GM23338 (cell line): ENCODE measurements at places on chromosomes 7 and 10.

DNA sequence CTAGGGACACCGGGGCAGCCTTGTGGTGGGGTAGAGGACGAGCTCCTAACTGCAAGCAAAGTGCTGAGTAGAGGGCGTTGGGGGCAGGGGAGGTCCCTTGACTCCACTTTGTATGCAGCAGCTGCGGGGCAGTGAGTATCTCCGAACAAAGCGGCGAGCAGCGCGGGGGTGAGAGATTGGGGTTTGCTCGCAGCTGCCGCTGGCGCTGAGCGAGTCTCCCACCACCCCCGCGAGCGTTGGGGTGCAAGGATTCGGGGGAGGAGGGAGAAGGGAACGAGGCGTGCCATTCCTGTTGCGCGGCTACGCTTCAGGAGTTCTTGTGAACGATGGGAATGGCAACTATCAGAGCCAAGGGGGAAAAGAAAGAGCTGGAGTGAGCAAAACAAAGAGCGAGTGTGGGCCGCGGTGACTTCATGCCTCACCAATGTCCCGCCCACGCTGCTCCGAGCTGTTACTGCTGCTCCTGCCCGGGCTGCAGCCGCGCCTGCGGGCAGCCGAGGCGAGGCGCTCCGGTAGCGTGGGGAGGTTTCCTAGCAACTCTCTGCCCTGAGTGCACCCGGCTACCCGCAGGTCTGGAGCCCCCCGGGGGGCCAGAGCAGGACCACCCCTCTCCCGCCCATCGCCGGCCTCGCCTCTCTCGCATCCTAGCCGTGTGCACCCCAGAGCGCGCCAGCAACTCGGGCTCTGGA lies at the start of gene ITGB8:
TSS of gene ITGB8 (plus strand) at position 662 of the 689 bp plus-strand sequence. CDS start 907 bp downstream, outside the sequence.
- peak; percentile 81 for DNase-seq

GRCh38 chr7:147432079-147432478 lies 1158.5 kb upstream of the C7orf33 start:
- peak; percentile 34 for DNase-seq

DNA sequence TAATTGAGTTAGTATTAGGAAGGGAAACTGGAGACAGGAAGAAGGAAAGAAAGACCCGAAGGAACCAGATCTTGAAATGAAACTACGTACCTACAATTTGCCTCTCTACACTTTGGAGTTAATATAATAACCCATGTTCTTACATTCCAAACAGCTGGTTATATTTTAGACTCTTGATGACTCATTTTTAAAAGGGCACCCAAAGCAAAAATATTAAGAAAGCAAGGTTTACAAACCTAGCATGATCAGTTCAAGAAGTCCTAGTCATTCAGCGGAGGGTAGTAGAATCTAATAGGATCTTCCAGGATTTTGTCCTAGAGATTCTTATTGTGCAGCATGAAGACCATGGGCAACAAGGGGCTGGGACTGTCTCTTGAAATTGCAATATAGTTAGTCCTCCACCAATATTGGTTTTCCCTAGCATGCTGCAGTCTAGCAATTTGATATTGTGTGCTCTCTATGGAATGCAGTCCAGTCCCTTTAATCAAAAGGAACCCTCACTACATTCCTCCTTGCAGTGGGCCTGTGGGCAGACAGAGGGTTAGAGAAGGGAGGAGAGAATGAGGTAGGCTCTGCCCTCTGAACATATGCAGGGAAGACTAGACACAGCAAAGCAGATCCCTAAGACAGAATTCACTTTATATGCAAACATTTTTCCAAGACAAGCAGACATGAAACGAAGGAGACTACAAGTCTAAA lies 230.3 kb downstream of the INHBA start:
- no peak for DNase-seq

GRCh38 chr7:68922850-68923249 lies 675.4 kb upstream of the AUTS2 start:
- no peak for DNase-seq

- DNase-seq = no peak
Observed at GRCh38 chr7:110664803-110665202, 426.1 kb upstream of the LRRN3 start.

DNA sequence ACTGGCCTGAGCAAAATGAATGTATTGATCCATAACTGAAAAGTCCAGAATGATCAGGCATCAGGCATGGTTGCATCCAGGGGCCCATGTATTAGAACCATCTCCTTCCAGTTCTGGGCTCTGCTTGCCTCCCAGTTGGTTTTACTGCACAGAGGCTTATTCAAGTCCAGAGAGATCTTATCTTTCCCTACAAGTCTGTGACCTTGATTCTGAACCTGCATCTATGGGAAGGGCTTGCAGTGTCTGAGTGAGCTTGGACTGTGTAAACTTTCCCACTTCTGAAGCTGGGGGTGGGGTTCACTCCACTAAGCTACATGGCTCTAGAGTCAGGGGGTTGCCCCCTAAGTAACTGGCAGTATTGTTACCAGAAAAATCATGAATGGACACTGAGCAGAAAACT lies 136.2 kb downstream of the TCF7L2 start:
- DNase-seq = no peak

DNA sequence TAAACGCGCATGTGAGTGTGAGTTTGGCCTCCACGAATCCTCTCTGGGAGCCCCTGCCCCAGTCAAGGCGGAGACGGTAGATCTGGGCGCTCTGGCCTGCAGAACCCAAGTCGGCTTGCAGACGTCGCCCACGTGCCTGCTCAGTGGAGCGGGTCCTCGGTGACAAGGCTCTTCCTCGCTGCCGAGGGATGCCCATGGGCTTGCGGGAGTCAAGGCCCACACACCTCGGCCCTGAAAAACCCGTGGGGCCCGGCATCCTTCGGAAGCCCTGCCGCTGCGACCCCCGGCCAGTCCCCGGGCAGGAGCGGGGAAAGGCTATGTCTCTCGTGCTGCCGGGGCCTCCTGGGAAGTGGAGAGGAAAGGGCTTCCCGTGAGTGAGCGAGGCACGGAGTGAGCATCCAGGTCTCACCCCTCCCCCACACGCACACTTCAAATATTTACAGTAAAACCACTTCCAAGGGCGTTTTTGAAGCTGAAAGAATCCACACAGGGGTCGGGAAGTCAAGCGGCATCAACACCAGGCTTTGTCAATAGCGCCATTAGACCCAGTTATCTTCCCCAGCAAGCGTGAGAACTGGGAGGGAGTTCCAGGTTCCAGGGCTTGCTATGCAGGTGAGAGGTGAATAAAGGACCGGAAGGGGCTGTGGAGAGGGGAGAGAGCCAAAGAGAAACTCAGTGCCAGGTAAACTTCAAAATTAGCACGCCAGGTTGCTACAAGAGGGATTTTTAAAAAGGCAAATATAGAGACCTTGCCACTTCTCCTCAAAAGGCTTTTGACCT lies 1.1 kb upstream of the MNX1 start:
- peak; percentile 86 for DNase-seq

- no peak for DNase-seq
Observed at GRCh38 chr10:12195281-12195602, 449 bp downstream of the NUDT5 start.

GRCh38 chr10:116097239-116097784 lies 175.7 kb downstream of the GFRA1 start:
- no peak for DNase-seq

- no peak for DNase-seq
Observed at GRCh38 chr10:108771106-108771505, 1152.2 kb downstream of the XPNPEP1 start.

DNA sequence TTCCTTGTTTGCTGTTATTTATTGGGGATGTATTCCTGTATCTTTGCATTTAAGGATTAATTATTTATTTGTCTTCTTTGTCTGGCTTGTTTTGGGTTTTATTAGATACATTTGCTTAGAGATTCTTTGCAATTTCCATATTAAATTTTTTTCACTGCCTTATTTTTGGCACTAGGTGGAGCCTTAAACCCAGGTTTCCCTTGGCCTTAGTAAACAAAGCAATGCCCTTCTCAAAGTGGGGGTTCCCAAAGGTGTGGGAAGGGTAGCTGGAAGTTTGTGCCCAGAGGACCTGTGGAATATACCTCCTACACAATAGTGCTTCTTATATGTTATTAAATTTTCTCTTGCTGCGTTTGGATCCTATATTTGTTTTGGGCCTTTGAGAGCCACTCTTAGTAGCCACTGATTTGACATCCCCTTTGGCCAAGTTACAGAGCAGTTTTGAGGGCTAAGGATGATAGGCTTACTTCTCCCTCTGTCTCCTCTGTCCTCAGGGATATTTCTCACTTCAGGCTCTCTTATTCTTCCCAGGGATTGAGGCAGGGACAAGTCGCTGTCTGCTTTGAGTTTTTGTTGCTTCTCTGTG lies 162.3 kb downstream of the ITGB1 start:
- DNase-seq = peak; percentile 70

GRCh38 chr7:2181077-2181854 lies 51.5 kb downstream of the MAD1L1 start:
- DNase-seq = no peak

GRCh38 chr7:129644634-129645230 lies 33.2 kb downstream of the NRF1 start:
- DNase-seq = peak; percentile 54

GRCh38 chr7:95843286-95843685 lies 70.9 kb downstream of the DYNC1I1 start:
- peak; percentile 59 for DNase-seq

- peak; percentile 7 for DNase-seq
Observed at GRCh38 chr10:98168147-98168546, 33.7 kb downstream of the R3HCC1L start.

DNA sequence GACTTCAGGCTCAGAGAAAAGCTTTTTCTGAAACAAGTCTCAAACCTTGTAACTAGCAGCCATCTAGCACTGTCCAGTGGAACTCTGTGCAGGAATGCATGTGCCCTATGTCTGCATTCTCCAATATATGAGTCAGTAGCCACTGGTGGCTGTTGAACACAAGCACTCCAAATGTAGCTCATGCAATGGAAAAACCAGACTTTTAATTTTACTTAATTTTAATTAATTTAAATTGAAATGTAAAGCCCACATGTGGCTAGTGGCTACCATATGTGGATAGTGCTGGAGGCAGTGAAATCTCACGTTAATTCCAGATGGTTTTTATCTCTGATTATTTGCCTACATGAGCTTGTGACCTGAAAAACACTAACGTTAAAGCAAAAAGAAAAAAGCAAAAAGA lies 225.1 kb downstream of the GATA3 start:
- DNase-seq = no peak

GRCh38 chr10:94192974-94193373 lies 169.8 kb downstream of the NOC3L start:
- no peak for DNase-seq

- DNase-seq = no peak
Observed at GRCh38 chr10:20521186-20521585, 375.9 kb downstream of the NEBL start.

DNA sequence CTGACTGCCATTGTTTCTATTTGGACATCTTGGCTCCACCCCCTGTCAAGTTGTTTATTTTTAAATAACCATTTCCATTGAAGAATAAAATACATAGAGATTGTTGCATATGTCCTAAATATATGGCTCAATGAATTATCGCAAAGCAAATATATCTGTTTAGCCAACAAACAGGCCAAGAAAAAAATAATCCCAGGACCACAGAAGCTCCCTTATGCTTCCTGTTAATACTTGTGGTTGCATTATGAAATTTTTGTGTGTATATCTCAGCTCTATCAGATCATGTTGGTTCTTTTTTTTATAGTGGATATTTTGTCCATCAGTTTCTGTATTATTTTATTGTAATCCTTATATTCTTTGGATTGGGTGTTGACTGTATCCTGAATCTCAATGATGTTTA lies 53.4 kb upstream of the CYP2C8 start:
- no peak for DNase-seq

GRCh38 chr10:78049851-78050250 lies 16.2 kb downstream of the RPS24 start:
- no peak for DNase-seq

DNA sequence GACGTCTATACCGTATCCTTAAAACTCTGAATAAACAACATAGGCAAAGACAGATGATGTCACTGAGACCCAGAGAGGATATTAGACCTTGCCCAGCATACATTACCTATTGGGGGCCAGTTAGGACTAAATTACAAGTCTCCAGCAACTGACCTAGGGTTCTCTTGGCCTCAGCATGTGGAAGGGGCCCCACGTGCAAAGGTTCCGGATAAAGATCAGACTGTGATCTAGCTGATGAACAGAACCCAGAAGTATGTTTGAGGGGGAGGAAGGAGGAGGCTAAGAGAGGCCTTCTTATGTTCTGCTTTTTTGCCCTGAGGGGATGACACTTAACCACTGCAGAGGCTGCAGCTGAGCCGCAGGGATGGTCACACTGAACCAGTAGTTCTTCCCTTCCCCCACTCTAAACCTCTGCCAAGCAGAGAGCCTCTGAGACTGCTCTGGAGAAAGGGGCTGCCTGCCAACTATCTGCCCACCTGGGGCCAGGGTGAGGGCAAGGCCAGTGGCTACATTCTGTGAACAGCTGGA lies 24.0 kb upstream of the KMT2C start:
- no peak for DNase-seq

DNA sequence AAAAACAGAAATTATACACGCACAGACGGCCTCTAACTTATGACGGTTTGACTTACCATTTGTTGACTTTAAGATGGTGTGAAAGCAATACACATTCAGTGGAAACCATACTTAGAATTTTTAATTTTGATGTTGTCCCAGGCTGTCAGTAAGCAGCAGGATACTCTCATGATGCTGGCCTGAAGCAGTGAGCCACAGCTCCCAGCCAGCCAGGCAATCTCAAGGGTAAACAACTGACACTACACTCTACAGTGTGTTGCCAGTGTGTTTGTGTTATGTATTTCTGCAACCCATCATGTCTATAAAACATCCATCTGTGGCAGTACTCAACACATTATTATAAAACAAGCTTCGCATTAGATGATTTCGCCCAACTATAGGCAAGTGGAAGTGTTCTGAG lies 747.5 kb downstream of the NRG3 start:
- DNase-seq = no peak

- no peak for DNase-seq
Observed at GRCh38 chr10:125252937-125253336, 92.6 kb upstream of the CTBP2 start.

GRCh38 chr7:84675633-84676034 lies 481.0 kb upstream of the SEMA3A start:
- no peak for DNase-seq

GRCh38 chr10:92822060-92822634 lies 26.2 kb upstream of the EXOC6 start:
- no peak for DNase-seq

DNA sequence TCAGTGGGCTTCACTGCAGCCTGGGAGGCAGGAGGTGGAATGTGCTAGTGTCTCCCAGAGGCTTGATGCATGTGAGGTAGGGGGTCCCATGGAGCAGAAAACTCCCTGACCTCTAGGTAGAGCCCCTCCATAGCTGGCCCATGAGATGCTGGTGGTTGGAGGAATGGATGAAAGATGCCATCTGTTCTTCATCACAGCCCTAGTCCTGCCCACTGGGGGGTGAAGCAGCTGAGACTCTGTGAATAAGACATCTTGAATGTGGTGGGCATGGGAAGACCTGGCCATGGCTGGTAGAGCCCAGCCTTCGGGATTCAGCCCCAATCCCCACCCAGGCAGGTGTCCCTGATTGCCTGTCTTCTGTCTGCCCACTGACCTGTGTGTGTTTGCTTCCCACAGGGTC lies 92.5 kb downstream of the COL13A1 start:
- no peak for DNase-seq

- DNase-seq = no peak
Observed at GRCh38 chr7:144384071-144384470, 19.4 kb downstream of the NOBOX start.
